ENCODE measurements at places on chromosomes 7 and 10. TPM values are rescaled to one million over a fixed set of nuclear protein-coding genes. Genes with fewer than 3 reads are reported as not detected.

The CDK1 gene
- 4.8 TPM for total RNA-seq

The CALN1 gene
- not detected for total RNA-seq

The GJD4 gene
- total RNA-seq, result not detected

The COL13A1 gene
- total RNA-seq, result 3.0 TPM

The GPR37 gene
- 1.2 TPM for total RNA-seq

The CYP3A4 gene
- not detected for total RNA-seq

Measured in mammary epithelial cell (primary cell).